ENCODE measurements at places on chromosomes 3 and 15.

GRCh38 chr3:53969086-53969485, 77.4 kb upstream of the SELENOK start:
- DNase-seq = no peak

GRCh38 chr3:5019411-5020241, 40.4 kb downstream of the BHLHE40 start:
- no peak for DNase-seq

DNA sequence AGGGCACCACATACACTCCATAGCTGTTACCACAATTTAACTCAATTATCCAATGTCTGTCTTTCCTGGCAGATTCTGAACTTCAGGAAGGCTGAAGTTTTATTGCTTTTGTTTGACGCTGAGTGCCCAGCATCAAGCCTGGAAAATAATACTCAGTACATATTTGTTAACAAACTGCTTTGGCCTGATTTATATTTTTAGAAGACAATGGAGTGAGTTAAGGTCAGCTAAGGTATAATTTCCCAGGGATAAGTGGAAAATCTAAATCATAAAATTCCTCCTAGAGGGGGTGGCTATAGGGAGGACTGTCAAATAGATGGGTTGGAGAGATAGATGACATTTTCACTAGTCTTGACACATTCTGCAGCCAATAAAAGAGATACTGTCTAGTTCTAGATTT, 659.4 kb upstream of the ADAMTS9 start:
- DNase-seq = no peak

DNA sequence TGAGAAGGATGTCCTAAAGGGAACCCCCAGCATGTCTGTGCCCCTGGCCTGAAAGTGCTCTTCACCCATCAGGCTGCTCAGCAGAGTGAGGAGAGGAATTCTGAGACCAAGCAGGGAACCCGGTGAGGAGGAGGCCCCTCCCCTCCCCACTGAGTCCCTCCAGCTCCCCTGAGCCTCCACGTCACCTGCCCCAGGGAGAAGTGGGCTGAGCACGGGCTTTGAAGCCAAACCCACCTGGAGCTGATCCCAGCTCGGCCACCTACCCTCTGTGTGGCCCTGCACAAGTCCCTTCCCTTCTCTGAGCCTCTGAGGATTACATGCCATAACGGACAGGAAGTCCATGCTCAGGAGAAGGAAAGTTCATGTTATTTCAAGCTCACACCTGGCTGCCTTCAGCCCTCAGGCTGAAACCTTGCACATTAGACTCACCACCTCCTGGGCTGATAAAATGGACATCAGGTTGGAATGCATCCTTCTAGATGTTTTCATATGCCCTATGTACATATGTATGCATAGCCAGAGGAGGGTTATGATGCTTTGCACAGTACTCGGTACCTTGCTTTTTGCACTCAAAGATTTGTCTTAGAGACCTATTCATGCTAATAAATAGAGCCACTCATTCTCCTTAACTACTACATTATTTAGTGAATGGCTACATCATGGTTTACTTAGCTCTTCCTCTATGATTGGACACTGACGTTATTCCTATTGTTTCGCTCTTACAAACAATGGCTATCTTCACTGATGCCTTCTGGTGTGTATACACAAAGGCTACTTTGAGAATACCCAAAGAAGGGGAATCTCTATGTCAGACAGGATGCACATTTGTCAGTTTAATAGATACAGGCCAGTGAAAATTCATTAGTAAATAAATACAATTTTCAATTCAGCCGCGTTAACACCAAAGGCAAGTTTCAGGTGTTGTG, 31.6 kb upstream of the GATA2 start:
- no peak for DNase-seq

DNA sequence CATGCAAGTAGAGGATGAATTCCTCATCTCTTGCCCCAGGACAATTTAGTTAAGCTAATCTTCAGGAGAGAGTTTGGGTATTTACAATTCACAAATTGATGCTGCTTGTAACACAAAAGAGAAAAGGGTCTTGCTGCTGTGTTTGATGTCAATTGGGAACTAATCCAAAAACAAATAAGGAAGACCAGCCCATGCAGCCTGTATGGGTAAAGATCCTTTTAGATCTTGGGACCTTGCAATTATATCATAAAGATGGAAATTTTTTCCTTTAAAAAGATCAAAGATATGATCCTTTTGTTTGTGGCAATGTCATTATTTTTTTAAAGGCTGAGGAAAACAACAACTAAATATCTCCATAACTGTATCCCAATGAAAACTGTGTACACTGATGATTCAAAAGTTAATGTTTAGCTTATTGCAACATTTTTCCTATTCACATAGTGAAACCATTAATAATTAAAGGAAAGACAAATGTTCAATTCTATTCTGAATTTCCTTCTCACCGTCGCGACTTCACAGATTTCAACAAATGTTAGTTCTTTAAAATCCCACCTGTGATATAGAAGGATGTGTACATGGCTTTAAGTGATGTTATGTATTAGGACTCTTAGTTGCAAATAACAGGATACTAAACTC, 40.2 kb downstream of the TMEM212 start:
- no peak for DNase-seq

DNA sequence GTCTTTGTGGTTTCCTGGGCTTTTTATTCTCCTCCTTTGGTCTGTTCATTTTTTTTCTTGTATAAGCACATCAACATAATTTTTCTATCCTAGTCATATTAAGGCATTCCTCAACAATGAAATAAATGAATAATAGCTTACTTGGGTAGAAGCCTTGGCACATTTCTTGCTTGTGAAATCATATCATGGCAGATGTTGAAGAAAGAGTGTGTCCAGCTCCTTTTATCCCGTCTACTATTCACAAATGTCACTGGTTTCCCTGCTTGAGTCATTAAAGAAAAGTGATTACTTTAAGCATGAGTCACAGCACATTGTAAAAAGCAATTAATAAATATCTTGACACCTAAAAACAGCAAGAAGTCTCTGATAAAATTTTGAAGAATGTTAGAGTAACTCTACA, 42.1 kb downstream of the MINAR1 start:
- no peak for DNase-seq

DNA sequence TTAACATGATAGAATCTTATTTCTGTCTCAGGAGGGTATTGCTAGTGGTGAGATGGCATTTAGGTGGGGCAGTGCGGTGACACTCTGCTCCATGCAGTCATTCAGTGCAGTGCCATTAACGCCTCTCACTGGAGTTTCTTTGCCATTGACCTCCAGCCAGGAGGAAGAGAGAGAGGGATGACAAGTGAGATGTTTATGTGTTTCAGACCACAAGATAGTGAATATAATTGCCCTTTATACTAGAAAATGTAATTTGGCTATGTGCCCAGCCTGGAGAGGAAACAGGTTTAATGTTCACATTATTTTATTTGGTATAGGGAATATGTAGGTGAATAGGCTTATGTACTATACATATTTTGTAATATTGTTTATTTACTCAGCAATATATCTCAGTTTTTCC, 84.5 kb downstream of the ZIC1 start:
- no peak for DNase-seq

GRCh38 chr3:4497005-4497692, 4.0 kb downstream of the ITPR1 start:
- DNase-seq = no peak

GRCh38 chr3:162699291-162699690, 1202.7 kb downstream of the OTOL1 start:
- DNase-seq = no peak

- no peak for DNase-seq
Observed at GRCh38 chr3:185959609-185960521, 22.1 kb upstream of the TRA2B start.

DNA sequence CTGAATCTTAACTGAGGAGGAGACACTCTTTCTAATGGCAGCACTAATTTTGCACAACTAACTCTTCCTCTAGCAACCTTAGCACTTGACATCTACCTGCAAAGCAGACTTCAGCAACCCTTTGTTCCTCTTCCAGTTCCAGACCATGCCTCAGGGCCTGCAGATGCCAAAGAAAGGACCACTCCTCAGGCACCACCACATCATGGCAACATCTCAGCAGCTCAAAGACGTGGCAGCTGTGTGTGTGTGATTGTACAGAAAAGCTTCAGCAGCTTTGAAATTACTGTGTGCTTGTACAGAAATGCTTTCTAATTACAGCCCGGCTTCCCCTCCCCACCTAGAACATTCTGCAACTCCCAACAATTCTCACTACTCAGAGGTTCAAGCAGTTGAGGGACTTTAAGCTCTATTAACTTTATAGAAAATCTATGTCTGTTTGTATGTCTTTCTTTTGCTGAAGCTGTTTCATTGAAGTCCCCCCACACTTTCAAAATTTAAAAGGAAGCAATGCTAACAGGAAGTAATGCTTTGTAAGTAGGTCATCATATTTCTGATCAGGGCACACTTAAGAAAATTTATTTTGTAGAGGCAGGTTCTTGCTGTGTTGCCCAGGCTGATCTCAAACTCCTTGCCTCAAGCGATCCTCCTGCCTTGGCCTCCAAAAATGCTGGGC, 115.2 kb downstream of the CD47 start:
- no peak for DNase-seq

DNA sequence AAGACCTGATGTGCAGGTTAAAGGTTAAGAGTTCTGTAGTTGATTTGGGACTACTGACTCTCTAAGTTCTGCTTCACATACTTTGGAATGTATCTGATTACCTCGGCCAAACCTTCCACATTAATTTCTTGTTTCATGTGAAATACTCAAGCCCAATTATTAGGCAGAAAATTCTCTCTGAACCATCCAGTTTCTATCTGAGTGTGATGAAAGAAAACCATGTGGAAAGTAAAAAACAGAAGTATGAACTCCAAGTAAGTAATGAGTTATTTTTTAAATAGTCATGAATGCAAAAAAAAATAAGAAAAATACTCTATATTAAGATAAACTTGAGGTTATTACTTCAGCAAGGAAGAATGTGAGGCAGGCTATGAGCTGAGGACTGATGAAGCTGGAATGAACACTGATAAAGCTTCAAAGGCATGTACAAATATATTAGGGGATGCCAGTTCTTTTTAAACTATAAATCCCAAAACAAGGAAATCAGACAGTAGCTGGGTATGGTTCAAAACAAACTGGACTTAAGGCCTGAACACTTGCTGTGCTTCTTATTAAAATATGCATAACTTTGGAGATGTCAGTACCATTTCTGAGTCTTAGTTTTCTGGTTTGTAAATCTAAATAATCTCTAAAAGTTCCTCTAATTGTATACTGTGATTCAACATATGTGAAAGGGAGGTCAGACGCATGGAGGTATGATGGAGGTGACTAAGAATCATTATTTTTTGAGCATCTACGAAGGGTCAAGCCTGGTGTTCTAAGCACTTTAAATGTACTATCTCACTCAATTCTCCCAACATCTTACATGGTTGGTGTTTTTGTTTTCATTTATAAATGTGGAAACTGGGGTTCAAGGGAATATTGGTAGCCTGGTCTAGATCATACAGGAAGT, 59.6 kb downstream of the COL6A6 start:
- no peak for DNase-seq

- no peak for DNase-seq
Observed at GRCh38 chr15:67967871-67968431, 86.2 kb upstream of the PIAS1 start.

DNA sequence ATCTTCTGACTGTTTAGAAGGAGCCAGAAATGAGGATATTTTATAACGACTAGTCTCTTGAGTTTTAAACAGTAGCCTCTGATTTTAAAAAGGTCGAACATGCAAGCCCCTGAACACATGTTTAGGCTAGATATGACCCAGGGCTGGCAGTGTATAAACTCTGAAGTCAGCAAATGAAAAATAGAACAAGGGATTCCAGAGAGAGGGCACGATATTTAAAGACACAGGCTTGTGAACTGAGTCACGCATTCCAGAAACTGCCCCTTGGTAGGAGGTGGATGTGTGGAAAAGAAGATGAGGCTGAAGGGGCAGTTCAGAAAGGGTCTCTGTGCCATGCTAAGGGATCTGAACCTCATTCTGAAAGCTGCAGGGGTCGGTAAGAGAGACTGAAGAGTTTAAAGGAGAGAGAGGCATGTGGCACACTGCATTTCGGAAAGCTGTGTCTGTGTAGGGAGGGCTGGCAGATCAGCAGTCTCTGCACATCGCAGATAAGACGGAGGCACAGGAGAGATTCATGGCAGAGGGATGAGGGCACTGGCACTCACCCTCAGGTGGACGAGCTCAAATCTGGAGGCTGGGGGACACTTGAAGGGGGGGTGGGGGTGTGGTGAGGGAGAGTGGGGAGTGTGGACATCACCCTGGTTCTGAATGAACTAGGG, 22.1 kb downstream of the ST8SIA2 start:
- DNase-seq = no peak
